ENCODE measurements at places on chromosomes 4 and X. TPM values are rescaled to one million over a fixed set of nuclear protein-coding genes. Genes with fewer than 3 reads are reported as not detected.

GRCh38 chr4:119626943-119627266 lies 1.7 kb downstream of the PDE5A start:
- DNase-seq = no peak

GRCh38 chr4:119026662-119027444 lies 108.8 kb upstream of the MYOZ2 start:
- DNase-seq = no peak

PNCK gene
- 1.4 TPM for polyA plus RNA-seq

ZMAT1 gene
- polyA plus RNA-seq = 7.1 TPM

SPATA4 gene
- 0.35 TPM for polyA plus RNA-seq

GRCh38 chr4:89247951-89248350 lies 59.6 kb downstream of the GPRIN3 start:
- no peak for DNase-seq

- DNase-seq = no peak
Measured at GRCh38 chrX:31420711-31421151, 348.9 kb upstream of the FTHL17 start.

DAPP1 gene
- 0.23 TPM for polyA plus RNA-seq

- DNase-seq = no peak
Measured at GRCh38 chr4:154503598-154503997, 12.0 kb upstream of the DCHS2 start.

- no peak for DNase-seq
Measured at GRCh38 chrX:67288156-67288555, 255.7 kb upstream of the AR start.

DNA sequence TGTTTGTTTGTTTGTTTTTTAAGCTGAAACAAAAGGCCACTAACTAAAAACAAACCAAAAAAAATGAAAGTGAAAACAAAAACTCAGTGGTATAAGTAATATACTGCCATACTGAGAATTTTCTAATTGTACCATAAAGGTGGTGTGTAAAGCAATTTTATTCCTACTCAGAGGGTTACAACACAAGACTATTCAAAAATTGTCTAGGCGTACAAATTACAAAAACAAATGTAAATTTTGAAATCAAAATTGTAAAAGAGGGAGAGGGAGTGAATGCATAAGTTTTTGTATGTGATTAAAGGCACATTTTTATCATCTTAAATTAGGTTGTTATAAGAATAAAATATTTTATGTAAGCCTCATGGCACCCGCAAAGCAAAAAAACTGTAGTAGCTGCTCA lies 232.6 kb downstream of the STK32B start:
- DNase-seq = no peak

DNA sequence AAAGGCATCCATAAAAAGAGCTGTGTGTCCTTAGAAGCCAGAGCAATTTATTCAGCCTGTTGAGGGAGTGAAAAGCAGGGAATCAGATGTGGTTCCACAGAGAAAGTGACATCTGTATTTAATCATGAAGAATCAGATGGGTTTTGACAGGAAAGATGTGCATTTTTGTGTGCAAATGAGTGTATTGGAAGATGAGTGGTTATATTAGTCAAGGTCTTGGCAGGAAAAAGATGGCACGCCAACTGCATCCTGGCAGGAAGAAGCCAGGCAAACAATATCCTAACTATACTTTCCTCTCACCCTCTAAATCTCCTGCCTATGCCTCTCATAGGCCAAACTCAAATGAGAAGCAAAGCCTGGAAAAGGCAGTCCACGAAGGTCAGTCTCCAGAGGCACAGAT lies 59.1 kb downstream of the SCFD2 start:
- DNase-seq = no peak

DNA sequence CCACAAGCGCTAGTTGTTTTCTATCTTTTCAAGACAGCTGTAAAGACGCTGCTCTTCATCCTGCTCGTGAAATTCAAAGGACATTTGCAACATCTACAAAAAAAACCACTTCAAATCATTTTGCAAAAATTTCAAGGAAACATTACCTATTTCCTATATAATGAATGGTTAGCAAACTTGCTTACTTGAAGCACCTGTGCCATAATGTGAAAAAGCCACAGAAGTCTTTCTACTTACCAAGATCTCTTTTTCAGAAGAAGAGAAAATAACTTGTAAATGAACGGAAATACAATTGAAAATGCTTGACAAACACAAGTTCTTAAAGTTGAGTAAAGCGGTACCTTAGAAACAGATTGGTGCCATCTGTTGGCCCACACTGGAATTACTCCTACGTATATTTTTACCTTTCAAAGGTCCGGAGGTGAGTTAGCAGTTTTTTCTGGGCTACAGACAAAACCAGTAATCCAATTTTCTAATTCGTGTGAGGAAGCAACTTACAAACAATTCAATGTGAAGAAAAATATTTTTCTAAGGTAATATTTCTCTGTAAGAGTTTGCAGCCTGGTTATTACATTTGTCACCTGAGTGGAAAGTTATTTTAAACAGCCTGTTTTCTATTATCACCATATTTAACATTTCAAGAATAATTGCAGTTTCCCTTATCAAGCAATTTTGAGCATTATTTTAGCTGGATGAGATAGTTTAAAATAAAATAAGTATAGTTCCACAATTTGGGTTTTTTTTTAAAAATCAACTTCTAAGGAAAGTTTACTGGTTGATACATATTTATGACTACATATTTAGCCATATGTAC lies at the start of gene TLR6:
TSS of gene TLR6 (minus strand) at position 294 of the 814 bp plus-strand sequence. CDS start 27,344 bp downstream, outside the sequence.
- DNase-seq = no peak

- DNase-seq = no peak
Measured at GRCh38 chr4:128606173-128606572, 203.3 kb upstream of the JADE1 start.

GRCh38 chrX:3788494-3789233 lies 75.2 kb upstream of the PRKX start:
- DNase-seq = no peak

GRCh38 chr4:54063737-54064316 lies 578 bp downstream of the CHIC2 start:
- peak; percentile 37 for DNase-seq

GRCh38 chr4:105979506-105979905 lies 84.2 kb downstream of the NPNT start:
- DNase-seq = no peak

PAGE4 gene
- polyA plus RNA-seq = not detected

- no peak for DNase-seq
Measured at GRCh38 chr4:150310159-150310895, 232.1 kb downstream of the DCLK2 start.

- no peak for DNase-seq
Measured at GRCh38 chr4:150363721-150364688, 217.9 kb upstream of the MAB21L2 start.

TKTL1 gene
- polyA plus RNA-seq = 2.9 TPM

DNA sequence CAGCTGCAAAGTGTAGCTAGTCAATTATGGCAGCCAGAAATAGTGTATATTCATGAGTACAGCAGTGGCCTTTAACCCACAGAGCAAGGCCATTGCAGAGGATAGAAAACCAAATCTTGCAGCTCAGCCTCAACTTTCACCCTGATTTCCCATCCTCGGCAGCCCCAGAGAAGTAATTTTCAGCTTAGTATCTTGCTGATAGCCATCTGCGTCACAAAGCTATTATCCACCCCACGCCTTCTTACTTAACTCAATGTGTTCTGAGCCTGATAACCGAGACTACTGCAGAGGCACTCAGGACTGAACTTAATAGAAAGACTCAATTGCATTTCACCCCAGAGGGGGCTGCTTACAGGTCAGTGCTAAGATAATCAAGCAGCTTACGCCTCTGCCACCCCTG lies 174.5 kb upstream of the MAOA start:
- DNase-seq = no peak

DNA sequence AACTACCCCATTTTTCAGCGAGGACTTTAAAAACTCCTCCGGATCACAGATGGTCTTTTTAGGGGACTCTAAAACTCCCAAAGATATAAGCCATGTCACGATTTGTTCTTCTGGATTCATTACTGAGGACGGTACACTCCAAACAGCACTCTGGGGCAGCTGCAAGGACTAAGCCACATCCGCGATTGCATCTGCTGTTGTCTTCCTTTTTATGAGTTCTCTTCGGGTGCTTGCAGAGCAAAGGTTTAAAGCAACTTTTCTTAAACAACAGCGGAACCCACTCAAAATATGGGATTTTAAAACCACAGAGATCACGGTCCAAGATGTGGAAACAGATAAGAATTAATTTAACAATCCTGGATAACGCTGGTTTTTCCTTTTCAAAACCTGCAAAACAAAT lies at the start of gene ARHGEF6:
TSS of gene ARHGEF6 (minus strand) at position 170 of the 400 bp plus-strand sequence. CDS start at position 120, 50 bp downstream.
- no peak for DNase-seq

GABRB1 gene
- polyA plus RNA-seq = 1.5 TPM

- no peak for DNase-seq
Measured at GRCh38 chr4:138341739-138342415, 99.7 kb upstream of the SLC7A11 start.

DNA sequence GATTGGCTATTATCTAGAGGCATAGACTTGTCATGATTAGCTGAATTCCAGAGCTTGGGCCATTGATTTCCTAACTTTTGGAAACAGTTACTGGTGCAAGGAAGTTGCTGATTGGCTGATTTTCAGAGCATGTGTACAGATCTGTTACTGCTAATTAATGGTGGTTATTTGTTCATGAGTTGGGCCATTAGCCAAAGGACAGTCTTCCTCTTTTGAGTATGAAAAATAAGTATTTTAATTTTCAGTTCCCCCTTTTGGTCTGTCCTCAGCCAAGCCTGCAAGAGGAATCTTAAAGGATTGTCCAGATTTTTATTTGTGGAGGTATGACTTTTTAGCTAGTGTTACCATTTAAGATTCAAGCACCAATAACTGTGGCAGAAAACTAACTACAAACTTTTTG lies 7.0 kb upstream of the DSPP start:
- no peak for DNase-seq

DNA sequence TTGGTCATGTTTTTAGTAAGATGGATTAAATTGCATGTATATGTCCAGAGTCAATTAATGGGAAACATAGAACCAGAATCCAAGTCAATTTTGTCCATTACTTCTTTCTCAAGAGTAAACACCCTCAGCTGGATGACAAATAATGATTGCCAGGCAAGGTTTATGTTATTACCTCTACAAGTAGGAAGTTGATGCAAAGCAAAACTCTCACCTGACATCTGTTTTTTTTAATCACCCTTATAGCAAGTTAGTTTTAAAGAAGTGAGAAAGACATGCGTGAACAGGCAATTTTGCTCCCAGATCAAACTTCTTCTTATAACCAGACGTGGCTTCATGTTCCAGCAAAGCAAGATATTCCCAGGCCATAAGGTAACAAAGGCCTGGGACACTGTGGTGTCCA lies 348.5 kb upstream of the FTHL17 start:
- no peak for DNase-seq

AMTN gene
- not detected for polyA plus RNA-seq

TBC1D9 gene
- polyA plus RNA-seq = 4.6 TPM

VCX3A gene
- polyA plus RNA-seq = not detected

XPNPEP2 gene
- polyA plus RNA-seq = 0.55 TPM

DNA sequence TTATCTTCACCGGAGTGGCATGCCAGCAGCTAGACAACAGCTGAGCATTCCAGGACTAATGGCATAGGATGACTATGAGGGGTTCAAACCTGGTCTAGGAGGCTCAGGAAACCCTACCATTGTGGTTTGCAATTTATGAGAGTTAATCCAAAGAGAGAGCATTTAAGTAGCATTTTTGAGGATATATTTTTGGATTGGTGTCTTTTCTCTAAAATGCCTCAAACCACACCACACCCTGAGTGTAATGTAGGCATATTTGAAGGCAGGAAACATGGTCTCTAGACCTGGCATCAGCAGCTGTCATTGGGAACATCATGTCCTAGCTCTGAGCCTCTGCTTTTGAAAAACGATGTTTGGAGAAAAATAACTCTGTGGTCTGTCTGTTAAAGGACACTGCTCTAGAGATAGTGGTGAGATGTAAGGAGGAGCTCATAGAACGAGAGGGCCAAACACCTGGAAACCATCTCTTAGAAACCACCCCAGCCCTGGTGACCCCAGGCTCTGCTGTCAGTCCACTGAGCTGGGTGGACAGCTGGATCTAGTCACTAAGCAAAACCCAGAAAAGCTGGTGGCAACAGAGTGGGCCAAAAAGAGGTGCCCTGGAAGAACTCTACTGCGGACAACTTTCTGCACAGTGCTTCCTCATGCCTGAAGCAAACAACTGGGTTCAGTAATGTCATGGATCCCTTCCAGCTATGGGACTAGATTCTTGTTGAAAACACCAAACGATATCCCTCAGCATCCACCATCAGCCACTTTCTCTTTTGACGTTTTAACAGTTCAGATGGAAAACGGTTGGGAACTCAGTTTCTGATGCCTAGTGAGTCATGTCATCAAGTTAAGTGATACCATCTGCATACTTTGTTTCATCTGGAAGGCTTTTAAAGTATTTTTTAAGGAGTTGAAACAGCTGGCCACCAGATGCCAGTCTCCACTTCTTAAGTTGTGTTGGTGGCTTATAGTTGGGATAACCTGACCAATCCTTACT lies 100.2 kb upstream of the C1QTNF7 start:
- peak; percentile 45 for DNase-seq

DNA sequence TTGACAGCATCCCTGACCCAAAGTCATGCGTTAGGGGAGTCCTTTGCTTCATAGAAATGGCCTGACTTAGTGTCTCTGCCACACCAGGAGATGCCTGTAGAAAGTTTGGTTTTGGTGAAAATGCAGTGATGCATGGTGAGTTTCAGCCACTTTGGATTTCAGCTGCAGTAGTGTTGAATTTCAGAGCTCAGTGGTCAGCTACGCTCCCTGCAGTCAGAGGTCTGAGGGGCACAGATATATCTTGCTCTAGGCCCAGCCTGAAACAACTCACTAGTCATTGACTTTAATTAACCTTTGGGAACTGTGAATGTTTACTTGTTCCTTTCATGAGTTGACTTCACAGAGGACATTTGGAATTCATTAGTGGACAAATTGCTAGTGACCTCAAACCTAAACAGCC lies 17.5 kb downstream of the RBMX2 start:
- DNase-seq = no peak

COX7B gene
- 8,827 TPM for polyA plus RNA-seq

- DNase-seq = no peak
Measured at GRCh38 chr4:2666722-2667247, 89.4 kb downstream of the TNIP2 start.

GRCh38 chr4:104393655-104394324 lies 100.9 kb downstream of the CXXC4 start:
- DNase-seq = no peak

CACNA1F gene
- polyA plus RNA-seq = 0.04 TPM

VCX3B gene
- polyA plus RNA-seq = not detected

GRCh38 chr4:44845309-44845708 lies 119.0 kb upstream of the GNPDA2 start:
- no peak for DNase-seq

DNA sequence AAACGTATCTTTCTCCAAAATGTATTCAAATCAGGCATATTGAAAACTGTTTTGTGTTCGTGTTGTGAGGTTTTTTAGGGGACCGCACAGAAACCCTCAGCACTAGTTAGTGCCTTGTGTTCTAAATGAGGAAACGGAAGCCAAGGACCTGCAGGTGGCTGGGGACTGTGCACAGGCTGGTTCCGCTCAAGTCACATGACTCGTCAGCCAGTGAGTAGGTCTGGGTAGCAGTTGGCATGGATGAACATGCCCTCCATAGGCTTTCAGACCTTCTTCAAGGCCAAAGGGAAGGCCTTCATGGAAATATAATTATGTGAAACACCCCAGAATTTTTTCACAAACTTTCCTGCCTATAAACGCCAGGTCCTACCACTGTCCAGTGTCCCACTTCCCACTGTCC lies 1.3 kb upstream of the F11 start:
- no peak for DNase-seq

ZFP92 gene
- 0.23 TPM for polyA plus RNA-seq

GRCh38 chr4:147175460-147176025 lies 229.9 kb upstream of the TTC29 start:
- no peak for DNase-seq

- no peak for DNase-seq
Measured at GRCh38 chr4:110275871-110276270, 77.5 kb upstream of the ELOVL6 start.

GRCh38 chr4:41622787-41623186 lies 84.8 kb downstream of the LIMCH1 start:
- DNase-seq = no peak
